ENCODE measurements at places on chromosomes 2 and 18.

DNA sequence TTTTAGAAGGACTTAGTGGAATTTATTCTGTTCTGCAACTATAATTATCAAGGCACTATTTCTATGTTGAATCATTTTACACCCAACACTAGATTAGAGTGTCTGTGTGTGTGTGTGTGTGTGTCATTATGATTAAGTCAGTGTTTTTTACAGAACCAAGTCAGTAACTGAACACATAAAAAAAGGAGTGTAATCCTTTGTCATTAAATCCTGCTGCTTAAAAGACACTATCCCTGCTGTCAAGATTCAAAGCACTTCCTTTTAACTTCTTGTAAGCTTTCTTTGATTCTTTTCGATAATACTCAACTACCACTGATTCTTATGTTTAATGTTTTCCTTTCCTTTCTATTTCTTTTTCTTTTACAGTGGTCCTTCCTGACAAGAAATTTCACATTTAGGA, 306.7 kb downstream of the ZNF804A start:
- DNase-seq: no peak

DNA sequence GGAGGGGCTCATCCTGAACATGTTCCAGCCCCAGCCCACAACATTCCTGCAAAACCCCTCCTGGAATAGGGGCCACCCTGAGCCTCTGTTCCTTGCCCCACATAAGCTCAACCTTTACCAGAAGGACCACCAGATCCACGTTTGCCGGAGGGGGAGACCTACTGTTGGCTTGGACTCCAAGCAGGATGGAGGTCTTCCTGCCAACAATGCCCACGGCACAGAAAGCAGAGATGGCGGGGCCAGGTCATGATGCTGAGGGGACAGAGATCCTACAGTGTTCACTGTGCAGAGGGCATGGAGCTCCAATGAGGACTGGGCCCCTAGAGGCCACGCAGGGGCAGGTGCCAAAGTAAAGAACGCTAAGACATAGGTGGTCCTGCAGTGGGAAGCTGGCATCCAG, 98.5 kb upstream of the RAB6C start:
- no peak for DNase-seq

DNA sequence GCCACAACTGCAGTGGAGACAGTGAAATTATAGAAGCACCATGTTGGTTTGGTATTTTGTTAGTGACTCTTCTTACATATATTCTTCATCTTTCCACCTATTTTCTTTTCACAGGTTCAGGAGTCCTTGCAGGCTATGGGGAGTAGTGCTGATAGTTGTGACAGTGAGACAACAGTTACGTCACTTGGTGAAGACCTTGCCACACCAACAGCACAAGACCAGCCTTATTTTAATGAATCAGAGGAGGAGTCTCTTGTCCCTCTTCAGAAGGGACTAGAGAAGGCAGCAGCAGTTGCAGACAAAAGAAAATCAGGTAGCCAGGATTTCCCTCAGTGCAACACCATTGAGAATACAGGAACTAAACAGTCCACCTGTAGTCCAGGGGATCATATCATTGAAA, 23.6 kb downstream of the ITPRID2 start:
- DNase-seq: no peak

DNA sequence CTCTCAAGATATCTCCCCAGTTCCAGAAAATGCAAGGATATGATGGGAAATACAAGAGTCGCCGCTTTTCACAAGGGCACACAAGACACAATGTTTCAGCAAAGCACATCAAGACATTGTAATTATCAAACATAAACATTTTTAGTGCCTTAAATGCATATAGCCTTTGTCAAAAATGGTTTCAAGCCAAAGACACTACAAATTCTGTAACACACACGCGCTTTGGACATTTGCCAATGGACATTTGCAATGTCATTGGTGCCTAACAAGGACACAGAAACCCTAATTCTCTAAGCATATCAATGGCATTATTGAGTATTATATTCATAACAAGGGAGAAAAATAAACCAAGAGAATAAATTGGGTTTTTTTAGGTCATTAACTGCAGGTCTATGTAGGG, 16.1 kb downstream of the ADD2 start:
- no peak for DNase-seq

GRCh38 chr2:72132981-72133720, 14.5 kb downstream of the CYP26B1 start:
- no peak for DNase-seq

GRCh38 chr18:48920408-48921038, 30.2 kb downstream of the SMAD7 start:
- no peak for DNase-seq

GRCh38 chr2:219987830-219988229, 360.4 kb downstream of the SLC4A3 start:
- DNase-seq: no peak

DNA sequence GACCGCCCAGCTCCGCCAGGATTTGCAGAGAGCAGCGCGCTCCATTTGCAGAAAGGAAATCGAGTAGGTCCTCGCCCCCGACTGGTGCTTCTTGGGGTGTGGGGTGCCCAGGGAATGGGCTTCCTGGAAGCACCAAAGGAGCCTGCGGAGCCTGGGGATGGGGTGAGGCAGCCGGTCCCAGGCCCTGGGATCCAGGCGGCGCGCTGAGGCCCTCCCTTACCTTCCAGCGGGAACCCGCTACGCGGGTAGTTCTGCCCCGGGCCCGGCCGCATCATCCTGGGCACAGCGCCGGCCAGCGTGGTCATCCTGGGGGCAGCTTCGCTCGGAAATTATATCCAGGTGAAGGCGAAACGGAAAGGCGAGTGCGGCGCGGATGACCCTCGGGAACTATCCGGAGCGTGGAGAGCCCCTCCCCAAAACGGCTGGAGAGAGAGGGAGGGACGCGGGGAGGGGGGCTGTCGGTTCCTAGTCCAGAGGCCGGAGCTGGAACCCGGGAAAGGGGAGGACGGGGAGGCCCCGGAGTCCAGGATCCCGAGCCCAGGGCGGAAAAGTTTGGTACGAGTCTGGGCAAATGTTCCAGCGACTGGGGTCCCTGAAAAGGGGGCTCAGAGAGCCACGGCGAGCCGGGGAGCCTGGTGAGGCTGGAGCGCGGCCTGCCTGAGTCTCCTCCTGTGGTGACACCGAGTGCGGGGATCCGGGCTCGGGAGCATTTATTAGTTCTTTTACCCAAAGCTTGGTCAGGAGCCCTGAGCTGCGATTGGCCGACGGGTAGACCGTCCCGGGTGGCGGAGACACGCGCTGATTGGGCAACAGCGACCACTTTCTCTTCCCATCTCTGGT, at the start of gene PAX3:
TSS of gene PAX3 (minus strand) at position 688 of the 840 bp plus-strand sequence. CDS start at position 305, 383 bp downstream.
- DNase-seq: no peak

DNA sequence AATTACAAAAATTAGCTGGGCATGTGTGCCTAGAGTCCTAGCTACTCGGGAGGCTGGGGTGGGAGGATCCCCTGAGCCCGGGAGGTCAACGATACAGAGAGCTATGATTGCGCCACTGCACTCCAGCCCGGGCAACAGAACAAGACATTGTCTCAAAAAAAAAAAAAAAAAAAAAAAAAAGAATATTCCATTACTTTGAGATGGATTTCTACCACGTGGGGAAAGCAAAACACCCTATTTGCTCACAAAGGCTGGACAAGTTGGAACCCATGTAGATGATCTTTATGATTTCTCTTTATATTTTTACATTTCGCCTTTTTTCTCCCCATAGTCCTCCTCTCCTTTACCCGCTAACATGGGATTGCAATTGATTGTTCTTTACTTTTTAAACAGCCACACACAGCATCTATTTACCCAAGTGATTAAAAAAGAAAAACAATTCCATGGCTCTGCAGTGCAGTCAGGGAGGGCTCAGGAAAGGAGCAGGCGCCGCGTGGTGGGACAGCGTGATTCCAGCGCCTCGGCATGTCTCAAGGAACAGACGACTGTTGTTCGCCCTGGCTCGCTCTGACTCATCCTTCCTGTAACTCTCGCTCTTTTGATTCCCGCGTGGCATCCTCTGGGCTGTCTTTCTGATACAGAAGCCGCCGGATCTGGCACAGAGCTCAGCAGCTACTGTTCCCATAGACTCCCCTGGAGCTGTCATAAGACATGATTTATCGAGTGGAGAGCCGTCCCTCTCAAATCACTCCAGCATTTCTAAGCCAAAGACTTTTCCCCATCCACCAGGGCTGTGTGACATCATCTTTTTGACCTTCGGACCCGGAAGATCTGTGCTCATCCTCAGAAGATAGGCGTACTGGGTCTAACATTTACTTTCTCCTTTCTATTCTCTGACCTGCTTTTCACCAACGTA, 230.4 kb upstream of the AGAP1 start:
- DNase-seq: no peak

- peak; percentile 65 for DNase-seq
These were observed 50.0 kb upstream of the ACYP2 start for GRCh38 chr2:54065411-54065810.

GRCh38 chr2:207132019-207132418, 33.7 kb downstream of the KLF7 start:
- no peak for DNase-seq

- no peak for DNase-seq
These were observed 8.3 kb downstream of the REV1 start for GRCh38 chr2:99481527-99481926.

GRCh38 chr2:159380685-159381239, 94.3 kb upstream of the WDSUB1 start:
- DNase-seq: no peak

DNA sequence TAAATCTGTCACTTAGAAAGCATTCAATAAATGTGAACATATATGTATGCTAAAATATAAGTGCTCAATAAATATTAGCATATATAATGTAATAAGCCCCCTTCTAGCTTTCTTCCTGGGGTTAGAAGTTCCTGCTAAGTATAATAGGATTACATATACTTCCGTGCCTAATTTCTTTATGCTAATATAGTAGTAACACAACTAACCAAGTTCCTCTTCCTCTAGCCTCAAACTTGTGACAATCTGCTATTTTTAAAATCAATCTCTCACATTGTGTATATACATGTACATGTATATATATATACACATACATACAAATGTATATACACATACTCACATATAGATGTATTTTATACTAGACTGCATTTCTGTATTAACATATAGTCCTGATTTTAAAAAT, 32.2 kb downstream of the TLK1 start:
- no peak for DNase-seq

- DNase-seq: no peak
These were observed 169.7 kb downstream of the TWIST2 start for GRCh38 chr2:239017491-239018098.

GRCh38 chr2:188449561-188449960, 157.9 kb downstream of the GULP1 start:
- DNase-seq: no peak

DNA sequence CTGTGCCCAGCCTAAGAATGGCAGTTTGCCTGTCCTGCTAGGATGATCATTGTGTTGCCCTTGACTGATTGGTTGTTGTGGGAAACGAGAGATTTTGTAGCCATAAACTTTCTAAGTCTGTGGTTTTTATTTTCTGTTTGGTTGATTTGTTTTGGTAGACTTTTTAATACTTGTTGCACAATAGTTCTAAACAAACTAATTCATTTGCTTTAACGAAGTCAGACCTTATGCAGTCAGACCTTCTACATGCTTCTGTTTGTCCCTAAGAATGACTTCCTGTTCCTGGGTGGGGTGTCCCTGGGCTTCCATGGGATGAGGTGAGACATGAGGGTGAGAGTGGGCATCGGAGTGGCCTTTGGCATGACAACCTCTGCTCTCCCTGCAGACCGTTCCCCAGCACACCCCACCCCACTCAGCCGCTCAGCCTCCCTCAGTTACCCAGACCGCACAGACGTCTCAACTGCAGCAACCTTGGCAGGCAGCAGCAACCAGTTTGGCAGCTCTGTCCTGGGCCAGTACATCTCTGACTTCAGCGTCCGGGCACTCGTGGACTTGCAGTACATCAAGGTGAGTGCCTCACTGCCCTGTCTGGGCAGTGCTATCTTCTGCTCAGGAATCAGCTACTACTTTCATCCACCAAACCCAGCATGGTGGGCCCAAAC, 7.8 kb upstream of the CNNM3 start:
- DNase-seq: no peak

- DNase-seq: no peak
These were observed 70.8 kb upstream of the STK17B start for GRCh38 chr2:196242131-196242620.

DNA sequence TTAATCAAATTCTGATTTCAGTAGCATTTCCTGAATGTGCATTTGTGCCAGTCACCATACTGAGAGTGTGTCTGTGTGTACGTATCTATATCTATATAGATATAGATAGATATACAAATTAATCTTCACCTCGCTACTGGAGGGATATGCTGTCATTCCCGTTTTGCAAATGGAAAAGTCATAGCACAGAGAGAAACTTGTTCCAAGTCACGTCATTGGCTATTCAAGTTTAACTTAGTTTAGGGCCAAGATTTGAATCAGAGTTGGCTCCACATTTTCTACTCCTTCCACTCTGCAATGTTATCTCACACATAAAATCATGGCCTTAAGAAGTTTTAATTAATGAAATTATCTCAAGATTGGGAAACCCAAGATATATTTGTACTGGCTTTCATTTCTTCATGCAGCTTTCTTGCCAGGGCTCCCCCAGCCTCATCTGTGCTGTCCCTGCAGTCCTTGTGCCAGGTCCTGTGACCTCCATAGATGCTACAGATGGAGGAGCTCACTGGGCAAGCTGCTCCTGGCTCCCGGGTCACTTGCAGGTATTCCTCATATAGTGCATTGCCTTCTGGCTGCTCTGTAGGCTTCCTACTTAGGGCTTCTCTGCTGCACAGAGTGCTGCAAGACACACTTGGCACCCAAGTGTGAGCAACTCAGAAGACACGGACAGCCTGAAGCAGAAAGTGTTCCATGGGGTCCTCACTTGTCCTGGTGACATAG, 245.8 kb downstream of the KCNS3 start:
- no peak for DNase-seq

GRCh38 chr18:28267276-28267675, 90.3 kb upstream of the CDH2 start:
- DNase-seq: peak; percentile 26

GRCh38 chr2:11248-11941, 34.9 kb downstream of the FAM110C start:
- no peak for DNase-seq

DNA sequence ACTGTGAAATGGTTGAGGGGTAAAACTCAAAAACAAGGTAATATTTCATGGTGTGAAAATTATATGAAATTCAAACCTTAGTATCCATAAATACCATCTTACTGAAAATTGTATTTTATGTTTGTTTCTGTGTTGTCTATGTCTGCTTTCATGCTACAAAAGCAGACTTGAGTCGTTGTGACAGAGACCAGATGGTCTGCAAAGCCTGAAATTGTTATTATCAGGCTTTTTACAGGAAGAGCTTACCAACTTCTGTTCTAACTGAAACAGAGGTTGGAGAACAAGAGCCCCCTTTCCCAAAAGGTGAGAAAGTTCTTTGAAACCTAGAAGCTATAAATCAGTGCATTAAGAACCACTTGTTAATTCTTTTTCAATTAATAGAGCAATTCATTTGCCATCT, 110.0 kb downstream of the COL4A4 start:
- DNase-seq: no peak

GRCh38 chr2:238097988-238098871, 1.9 kb upstream of the ESPNL start:
- no peak for DNase-seq

- DNase-seq: no peak
These were observed 61.9 kb downstream of the SMCHD1 start for GRCh38 chr18:2717407-2717806.
